Lung microvascular endothelial cell (primary cell): ENCODE measurements at places on chromosomes 5 and 9.

- DNase-seq = no peak
Observed at GRCh38 chr9:29974197-29974596, 2400.9 kb upstream of the C9orf72 start.

GRCh38 chr9:123061216-123061615, 27.7 kb downstream of the GPR21 start:
- DNase-seq = no peak

DNA sequence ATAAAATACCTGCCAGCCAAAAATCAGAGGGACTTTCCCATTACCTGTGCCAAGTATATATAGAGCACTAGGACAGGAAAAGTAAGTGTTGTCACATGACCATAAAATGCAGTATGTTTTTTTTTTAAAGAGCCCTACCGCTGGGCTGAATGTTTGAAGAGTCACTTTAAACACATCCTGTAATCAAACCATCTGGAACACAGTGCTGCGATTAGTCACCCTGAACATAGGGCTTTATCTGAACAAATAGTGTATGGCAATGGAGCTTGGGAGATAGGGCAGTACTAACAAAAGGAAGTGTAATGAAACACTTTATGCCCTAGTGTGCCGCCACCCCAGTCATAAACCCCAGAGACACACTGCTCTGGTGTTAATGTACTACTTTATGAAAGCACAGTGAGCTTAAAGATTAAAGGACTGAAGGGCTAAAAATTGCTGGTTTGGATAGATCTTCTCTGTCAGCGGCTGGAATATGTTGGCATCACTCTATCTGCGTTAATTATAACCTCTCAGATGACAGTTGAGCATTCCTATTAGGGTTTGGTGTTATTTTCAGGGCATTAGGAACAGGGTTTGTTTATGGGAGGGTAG, 90.4 kb downstream of the ZNF608 start:
- DNase-seq = peak; percentile 97

GRCh38 chr5:61114441-61114840, 47.8 kb downstream of the SMIM15 start:
- DNase-seq = no peak
